Fibroblast of the aortic adventitia (primary cell): ENCODE measurements at places on chromosomes 6 and 20. TPM values are rescaled to one million over a fixed set of nuclear protein-coding genes. Genes with fewer than 3 reads are reported as not detected.

DNA sequence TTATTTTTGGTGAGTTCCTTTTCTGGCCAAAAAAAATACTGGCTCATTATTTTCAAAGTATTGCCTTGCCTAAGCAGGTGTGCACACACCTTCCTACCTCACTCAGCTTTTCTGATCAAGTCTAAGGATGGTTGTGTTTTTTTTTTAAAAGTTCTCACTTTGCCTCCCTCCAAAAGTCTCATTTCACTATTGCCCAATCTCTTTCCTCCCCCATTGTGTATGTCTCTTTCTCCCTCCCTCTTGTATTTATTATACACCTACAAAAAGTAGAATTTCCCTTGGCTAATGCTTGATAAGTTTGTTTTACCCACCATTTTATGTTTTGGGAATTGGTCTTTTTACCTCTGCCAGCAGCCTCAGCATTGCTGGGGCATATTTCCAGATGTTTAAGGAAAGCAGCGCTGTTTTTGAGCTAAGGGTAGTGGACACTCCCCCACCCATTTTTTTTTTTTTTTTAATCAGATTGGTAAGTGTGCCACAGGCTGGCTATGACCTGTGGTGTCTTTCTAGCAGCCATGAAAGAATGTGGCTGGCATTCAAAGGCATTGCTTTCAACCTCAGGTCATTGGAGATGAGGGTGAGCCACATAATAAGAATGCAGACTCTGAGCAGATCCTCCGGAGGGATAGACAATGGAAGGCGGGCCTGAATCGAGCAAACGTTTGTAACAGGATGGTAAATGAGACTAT, 668.6 kb downstream of the UTRN start:
- peak; percentile 73 for DNase-seq

DNA sequence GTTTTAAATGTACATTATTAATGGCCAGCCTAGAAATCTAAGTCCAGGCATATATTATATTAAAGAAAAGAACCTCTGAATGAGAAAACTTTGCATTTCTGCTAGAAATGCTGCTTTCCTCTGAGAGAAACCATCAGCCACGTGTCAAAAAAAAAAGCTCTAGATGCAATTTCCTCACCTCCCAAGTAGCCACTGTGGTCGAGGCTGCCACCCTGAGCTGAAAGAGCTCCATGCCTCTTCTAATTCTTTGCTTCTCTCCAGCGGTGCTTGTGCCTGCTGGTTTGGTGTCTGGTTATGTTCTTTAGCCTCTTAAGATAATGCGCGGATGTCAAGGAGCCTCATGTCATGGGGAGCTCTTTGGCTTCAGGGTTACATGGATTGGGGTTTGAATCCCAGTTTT, 316.0 kb downstream of the TFAP2C start:
- no peak for DNase-seq

The FAM217B gene
- 5.8 and 6.9 TPM in 2 replicates for total RNA-seq

DNA sequence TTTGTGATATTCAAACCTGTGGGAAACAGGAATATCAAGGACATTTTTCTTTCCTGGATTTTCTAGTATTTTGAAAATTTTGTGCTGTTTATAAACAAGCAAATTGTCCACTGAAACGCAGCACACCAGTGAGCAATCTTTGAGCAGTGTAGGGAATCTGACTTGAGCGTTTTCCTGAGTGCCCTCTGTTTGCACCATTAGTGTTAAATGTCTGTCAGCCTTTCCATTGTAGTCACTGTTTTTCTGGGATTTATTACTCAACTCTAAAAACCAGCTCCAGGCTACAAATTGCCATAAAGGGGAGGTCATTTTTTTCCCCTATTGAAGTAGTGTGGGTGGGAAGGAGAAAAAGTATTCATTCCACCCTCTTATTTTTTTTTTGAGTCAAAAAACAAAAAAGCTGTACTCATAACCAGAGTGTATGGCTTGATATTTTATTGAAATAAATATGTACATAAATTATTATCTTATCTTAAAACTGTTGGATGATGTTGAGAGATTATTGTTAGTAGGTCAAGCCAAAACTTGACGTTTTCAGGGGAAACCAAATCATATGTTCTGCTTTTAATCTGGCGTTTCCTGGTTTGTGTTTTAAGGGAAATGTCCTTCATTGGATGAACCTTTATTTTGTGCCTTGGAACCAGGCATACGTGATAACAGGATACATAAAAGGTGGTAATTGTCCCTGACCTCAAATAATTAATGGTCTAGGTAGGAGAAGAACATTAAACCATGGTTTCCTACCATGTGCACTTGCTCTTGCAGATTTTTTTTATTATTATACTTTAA, 51.8 kb downstream of the TSHZ2 start:
- peak; percentile 27 for DNase-seq

GRCh38 chr6:110491644-110492317, 15.4 kb upstream of the SLC22A16 start:
- peak; percentile 92 for DNase-seq

GRCh38 chr20:53713328-53714056, 119.9 kb upstream of the ZNF217 start:
- no peak for DNase-seq

DNA sequence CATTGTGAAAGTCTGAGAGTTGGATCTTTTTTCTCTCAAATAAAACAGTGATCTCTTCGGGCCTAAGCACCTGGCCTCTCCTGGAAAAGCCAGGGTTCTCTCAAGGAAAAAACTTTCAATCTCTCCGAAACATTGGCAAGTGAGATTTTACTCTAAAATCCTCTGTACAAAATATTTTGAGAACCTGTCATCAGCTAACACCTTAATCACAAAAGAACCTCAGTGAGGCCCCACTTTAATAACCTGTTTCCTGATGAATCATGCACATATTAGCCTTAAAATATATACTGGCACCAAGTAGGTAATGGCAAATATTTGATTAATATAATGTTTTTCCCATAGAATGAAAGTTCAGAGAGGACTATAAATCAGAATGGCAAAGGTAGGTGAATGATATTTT, 177.9 kb downstream of the FRK start:
- no peak for DNase-seq

The C20orf202 gene
- total RNA-seq = 0.09 TPM in 1 of 2 replicates, not detected in the other

DNA sequence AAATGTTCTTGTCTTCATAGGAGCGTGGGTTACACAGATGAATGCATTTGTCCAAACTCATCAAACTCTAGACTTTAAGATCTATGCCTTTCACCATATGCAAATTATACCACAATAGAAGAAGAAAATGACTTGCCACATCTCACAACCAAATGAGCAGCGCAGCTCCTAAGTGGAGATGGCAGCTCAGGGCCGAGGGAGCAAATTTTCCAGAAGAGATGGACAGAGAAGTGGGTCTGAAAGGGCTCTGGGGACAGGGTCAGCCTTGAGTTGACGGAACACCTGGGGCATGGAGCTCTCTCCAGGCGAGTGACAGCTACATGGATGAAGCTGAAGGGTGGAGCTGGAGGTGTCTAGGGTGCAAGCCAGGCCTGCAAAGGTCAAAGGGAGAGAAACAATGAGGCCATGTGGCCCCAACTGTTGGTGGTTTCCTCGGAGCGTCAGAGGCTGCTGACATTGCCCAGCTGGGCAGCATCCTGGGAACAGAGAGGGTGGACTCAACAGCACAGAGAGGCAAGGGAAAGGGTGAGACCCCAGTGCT, 228.3 kb downstream of the NRN1 start:
- no peak for DNase-seq

- DNase-seq = no peak
Observed at GRCh38 chr6:11108726-11109125, 2.8 kb downstream of the ERVFRD-1 start.

The BFSP1 gene
- 1.3 and 3.5 TPM in 2 replicates for total RNA-seq
